ENCODE measurements at places on chromosomes 3 and 15.

GRCh38 chr3:157837336-157837735 lies 268.9 kb downstream of the SHOX2 start:
- DNase-seq, result no peak

DNA sequence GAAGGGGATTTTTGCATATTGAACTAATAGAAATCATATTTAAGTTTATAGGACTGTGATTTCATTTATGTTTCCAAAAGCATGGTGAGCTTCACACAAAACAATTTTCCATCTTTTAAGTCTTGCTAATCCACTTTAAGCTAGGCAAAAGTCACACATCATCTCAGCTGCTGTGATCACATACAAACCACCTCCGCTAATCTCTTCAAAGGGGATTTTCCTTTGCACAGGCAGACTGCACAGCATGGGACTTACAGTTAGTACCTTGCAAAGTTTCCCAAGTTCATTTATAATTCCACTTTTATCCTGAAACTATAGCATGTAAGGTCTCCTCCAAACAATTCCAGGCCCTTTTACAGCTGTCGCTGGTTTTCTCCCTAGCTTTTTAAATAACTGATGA lies 225.1 kb upstream of the CNTN3 start:
- no peak for DNase-seq

DNA sequence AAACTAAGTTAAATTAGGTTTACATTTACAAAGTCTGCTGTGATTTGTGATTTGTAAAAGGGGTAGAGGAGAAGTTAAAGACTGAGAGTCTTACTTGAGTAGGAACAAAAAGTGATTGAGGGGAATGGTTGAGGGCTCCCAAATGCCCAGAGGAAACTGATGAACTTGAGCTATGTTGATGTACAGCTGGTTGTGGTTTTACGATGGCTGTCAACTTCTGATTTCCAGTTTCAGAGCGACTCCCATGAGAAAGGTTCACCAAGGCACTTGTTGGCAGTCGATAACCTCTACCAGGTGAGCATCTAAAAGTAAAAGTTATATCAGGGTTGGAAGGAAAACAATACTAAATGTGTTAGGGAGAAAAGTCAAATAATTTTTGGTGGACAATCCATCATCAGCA lies 91.0 kb downstream of the XRN1 start:
- DNase-seq, result no peak

DNA sequence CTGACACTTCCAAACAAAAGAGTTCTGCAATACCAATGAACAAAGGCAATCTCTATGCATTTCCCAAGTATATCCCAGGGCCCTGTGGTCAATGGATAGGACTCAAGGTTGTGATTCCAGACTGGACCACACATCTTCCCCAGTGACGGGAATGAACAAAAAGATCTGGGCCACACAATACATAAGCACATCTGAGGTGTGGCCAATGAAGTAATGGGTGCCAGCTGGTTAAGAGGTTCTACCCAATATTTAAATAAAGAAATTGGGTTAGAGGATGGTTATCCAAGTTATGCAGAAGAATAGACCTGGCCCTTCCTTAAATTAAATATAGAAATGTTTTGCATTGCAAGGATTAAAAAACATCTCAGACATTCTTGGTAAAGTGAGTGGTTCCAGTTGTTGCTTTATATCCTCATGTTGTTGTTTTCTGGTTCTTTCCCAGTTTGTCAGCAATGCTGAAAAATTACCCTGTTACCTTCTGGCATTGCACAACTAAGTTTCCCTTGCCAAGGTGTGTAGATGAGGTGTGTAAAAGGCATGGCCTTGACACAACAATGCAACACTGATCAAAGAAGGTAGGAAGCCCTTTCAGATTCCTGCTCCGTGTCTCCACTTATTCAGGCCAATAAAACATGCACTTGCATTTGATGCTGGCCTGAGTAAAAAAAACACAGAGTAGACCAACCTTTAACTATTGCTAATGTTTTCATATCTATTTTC lies 86.5 kb downstream of the PRICKLE2 start:
- no peak for DNase-seq

GRCh38 chr3:31754575-31755278 lies 222.0 kb downstream of the STT3B start:
- no peak for DNase-seq

DNA sequence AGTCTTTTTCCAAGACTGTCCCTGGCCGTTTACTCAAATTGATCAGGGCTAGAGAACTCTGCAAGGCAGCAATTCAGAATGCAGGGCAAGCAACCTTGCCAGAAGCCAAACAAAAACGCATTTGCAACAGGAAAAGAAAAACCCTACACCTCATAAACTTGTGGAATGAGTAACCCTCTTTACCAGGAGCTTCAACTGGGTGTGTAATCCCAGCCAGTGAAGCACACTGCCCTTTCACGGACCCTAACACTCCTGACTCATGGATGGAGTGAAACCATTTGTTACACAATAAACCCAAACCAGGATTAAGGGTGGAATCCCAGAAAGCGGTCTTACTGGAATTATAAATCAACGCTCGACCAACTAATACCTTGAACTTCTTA lies 14.8 kb upstream of the LDHAL6B start:
- no peak for DNase-seq

- no peak for DNase-seq
These were observed 75.9 kb downstream of the CYP19A1 start for GRCh38 chr15:51262463-51262862.

- DNase-seq, result no peak
These were observed 1173.1 kb downstream of the NSUN3 start for GRCh38 chr3:95235916-95236315.

- DNase-seq, result no peak
These were observed 137.4 kb upstream of the SLC7A14 start for GRCh38 chr3:170723241-170723640.

DNA sequence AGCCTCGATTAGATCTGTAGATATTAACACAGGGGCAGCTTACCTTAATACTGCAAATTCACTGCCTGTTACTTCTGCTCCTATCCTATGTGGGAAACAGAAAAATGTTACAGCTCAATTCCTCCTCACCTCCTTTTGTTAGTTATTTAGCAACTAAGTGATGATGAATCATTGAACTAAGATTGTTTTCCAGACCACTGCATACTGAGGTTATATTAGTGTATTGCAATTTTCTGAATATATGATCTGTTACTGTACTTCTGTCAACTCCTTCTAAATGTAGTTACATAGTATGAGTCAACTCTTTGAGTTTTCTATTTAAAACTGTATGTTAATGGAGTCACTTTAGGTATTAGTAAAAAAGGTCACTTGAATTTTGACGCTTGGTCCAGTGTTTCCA lies 331.5 kb upstream of the SLCO3A1 start:
- DNase-seq, result no peak

DNA sequence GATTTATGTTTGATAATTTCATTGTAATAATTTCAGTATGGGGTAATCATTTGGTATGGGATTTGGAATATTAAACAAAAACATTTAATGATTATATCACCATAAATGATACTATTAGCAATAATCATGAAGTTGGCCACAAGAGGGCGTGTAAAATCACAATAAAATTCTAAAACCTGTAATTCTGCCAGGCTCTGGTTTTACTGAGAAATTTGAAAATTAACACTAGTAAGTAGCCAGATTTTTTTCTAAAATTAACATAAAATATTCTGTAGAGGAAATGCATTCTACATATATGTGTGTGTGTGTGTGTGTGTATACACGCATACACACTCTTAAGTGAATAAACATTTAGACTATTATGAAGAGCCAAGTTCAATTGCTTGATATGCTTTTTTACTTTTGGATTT lies 40.5 kb downstream of the FEZF2 start:
- no peak for DNase-seq

GRCh38 chr3:25677121-25677520 lies 12.4 kb upstream of the TOP2B start:
- no peak for DNase-seq

GRCh38 chr15:66629817-66630576 lies 64.2 kb upstream of the LCTL start:
- DNase-seq, result no peak

GRCh38 chr3:193593668-193594030 lies 641 bp downstream of the OPA1 start:
- peak; percentile 68 for DNase-seq

DNA sequence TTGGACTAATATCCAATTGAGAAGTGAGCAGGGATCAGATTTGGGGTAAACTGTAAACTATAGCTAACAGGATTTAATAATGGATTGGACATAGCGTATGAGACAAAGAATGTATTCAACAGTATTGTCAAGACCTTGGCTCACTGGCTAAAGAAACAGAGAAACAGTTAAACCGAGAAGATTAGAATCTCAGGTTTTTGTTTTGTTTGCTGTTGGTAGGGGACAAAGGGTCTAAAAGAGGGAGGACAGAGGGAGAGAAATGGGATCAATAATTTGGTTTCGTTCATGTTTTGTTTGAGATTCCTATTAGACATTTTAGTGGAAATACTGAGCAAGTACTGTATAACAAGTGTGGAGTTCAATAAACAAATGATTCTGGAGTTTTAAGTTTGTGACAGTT lies 28.6 kb downstream of the CLDN1 start:
- no peak for DNase-seq

DNA sequence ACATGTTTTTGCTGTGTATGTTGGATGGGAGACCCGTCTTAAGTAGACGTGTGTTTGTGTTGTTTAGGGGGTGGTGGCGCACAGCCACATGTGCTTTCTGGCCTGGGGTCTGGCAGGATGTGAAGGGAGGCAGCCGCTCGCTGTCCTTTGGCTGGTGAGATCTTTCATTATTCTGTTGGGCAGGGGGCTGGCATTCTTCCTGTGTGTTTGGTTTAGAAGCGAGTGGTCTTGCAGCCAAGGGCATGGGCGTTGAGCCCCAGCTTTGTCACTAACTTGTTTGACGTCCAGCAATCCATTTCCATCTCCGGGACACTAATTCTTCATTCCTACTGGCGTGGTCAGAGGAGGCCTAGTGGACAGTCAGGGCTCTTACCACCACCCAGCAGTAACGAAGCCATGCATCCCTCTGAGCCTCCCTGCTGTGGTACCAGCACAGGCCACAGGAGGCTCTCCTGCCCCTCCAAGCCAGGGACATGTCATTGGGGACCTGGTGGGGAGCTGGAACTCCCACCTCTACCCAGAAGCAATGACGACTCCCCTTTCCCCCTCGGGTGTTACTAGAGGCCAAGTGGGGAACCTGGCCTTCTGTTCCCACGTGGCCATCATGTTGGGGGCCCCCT lies 10.7 kb downstream of the THSD4 start:
- no peak for DNase-seq

DNA sequence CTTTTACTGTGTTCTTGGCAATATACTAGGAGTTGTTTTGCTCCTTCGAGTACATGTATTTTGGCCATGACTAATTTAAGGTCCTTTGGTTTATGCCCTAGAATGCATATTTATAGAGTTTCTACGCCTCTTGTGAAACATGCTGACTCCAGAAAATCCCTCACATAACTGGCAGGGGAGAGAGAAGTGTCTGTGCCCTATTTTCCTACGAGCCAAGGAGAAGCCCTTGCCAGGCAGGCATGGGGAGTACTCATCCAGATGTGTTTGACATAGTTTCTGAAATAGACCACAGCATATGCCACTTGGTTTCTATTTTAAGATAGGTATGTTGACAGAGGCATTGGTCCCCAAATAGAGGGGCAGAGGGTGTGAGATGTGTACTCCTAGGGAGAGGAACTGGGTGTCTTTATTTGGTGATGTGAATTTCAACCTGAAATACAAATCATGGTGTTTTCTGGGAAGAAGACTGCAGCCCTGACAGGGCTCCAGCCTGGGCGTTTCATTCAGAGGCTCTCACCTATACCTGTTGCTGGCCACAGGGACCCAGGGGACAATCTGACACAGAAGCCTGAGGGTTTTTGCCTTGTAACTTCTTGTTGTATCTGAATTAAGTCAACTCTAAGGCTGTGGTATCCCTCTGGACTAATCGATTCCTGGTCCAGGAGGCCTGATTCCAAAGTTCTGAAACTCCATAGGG lies 267.8 kb upstream of the C2CD4B start:
- no peak for DNase-seq

- DNase-seq, result no peak
These were observed 21.0 kb downstream of the TMEM44 start for GRCh38 chr3:194612221-194612620.

GRCh38 chr3:45515999-45516725 lies 78.4 kb upstream of the LIMD1 start:
- no peak for DNase-seq

GRCh38 chr3:131807822-131808221 lies 227.0 kb downstream of the CPNE4 start:
- no peak for DNase-seq

DNA sequence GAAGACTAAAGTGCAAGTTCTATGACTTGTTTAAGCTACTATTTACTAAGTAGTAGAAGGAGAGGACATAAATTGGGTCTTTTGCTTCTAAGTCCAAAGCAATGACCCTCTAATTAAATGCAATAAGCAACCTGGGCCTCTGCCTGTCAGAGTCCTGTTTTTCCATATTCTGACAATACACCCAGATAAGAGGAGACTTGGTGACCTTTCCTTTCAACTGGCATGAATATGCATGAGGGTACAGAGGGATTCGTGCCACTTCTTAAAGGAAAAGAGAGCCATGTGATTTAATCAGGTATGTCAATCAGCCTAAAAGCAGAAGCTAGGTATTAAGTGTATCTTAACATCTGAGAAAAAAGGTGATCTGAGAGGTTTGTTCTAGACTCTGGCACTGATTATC lies 50.7 kb upstream of the FGF7 start:
- DNase-seq, result no peak

- no peak for DNase-seq
These were observed 85.5 kb downstream of the DMXL2 start for GRCh38 chr15:51536965-51537574.

DNA sequence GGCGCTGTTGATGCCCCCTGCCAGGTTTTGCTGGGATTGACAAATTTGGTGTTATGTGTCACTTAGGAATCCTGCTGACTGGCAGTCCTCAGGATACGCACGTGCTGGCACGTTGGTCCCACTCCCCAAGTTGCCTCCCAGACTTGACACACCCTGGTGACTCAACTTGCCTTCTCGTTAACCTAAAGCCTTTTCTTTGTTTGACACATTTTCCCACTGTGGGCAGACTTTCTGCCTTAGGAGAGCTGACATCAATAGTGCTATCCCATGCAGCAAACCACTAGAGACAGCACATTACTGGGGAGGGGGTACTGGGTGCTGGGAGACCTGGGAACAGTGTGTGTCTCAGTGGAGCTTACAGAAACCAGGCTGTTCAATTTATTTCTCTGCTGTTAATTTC lies 104.3 kb downstream of the OXNAD1 start:
- DNase-seq, result peak; percentile 10
